Astrocyte (in vitro differentiated cells and primary cell): ENCODE measurements at places on chromosomes 1 and 21.
A peak's percentile ranks its signal among the peaks of the same experiment; 100 is the strongest.

- DNase-seq, result no peak
Observed at GRCh38 chr1:110483308-110483685, 32.3 kb downstream of the PROK1 start.

- no peak for DNase-seq
Observed at GRCh38 chr21:18840239-18840638, 436.7 kb upstream of the TMPRSS15 start.

DNA sequence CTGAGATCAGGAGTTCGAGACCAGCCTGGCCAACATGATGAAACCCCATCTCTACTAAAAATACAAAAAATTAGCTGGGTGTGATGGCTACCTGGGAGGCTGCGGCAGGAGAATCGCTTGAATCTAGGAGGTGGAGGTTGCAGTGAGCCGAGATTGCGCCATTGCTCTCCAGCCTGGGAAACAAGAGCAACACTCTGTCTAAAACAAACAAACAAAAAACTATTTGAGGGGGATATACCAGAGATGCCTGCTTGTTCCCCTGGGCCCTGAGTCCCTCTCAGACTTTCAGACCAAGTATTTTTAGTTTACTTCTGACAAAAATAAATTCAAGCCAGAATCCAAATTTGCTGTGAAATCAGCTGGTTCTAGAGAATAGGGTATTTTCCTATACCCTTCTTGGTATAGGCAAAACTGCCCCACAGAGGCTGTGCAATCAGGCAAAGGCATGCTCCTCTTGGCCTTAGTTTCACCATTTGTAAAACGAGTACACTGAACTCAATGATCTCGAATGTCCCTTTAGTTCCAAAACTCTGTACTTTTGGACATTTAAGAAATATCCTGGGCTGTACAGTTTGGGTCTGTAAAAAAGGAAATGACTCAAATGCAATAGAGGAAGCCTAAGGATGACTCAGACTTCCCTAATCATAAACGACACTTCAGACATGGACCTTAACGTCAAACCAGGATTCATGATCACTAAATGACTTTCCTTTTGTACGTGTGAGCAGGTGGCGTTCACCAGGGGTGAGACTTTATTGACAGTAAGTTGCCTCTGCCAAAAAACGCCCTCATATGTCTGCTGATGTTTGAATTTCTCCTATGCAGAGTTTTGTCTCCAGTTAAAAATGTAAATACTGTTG is 16.1 kb downstream of the ENSA start:
- DNase-seq, result peak; percentile 94

- DNase-seq, result no peak
Observed at GRCh38 chr1:171904778-171905450, 63.6 kb downstream of the DNM3 start.

- DNase-seq, result peak; percentile 2
Observed at GRCh38 chr1:177546346-177546745, 375.6 kb downstream of the BRINP2 start.
